ENCODE measurements at places on chromosomes 11 and 22.

DNA sequence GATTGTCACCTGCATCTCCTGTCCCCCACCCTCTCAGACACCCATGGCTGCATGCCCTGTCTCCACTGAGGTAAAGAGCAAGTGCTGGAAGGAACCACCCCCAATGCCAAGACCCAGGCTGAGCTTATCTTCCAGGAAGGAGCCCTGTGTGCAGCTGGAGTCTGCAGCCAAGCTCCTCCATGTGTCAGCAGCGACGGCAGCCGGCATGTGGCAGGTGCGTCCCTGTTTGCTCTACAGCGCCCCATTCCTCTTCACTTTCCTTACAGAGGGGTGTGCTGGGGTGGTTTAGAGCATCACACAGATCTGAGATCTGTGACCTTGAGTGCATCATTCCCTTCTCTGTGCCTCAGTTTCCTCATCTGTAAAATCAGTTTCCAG is 7.7 kb upstream of the MN1 start:
- DNase-seq: no peak

GRCh38 chr11:80841675-80842074 is 1400.8 kb upstream of the TENM4 start:
- DNase-seq: no peak

GRCh38 chr11:64539239-64539638 is 51.8 kb upstream of the SLC22A12 start:
- DNase-seq: no peak

GRCh38 chr11:129265125-129265788 is 73.1 kb upstream of the ARHGAP32 start:
- DNase-seq: no peak

DNA sequence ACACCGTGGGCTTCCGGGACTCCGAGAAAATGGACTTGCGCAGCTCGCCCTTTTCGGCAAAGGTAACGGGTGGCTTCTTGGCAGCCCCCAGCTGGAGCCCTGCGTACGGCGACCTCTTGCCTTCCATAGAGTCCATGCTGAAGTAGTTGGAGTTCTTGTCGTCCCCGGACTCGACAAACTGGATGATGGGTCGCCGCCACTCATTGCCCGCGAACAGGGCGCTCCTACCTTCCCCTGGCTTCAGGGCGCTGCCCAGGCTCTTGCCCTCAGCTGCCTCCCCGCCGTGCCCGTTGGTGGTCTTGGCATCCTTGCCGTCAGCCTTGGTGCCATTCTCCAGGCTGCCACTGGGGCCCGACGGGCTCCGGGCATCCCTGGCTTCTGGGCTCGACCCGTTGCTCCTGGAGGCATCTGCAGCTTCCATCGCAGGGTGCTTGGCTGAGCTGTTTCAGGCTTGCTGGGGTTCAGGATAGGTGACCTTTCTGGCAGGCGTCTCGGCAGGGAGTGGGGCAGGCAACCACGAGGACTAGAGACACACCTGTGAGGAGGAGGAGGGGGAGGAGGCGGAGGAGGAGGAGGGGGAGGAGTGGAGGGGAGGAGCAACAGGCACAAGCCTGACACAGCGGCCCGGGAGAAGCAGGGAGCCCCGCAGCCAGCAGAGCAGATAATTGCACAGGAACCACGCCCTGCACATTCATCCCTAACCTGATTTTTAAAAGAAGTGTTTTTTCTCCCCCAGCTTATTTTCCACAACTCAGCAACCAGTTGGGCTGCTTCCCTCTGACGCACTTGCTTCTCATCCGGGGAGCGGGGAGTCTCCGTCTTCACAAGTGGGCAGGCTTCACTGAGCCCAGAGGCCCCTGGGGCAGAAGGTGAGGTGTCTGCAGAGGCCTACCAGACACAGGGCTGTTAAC is at the start of gene TRIM29:
TSS of gene TRIM29 (minus strand) at position 503 of the 911 bp plus-strand sequence. CDS start at position 421, 82 bp downstream.
- DNase-seq: no peak

DNA sequence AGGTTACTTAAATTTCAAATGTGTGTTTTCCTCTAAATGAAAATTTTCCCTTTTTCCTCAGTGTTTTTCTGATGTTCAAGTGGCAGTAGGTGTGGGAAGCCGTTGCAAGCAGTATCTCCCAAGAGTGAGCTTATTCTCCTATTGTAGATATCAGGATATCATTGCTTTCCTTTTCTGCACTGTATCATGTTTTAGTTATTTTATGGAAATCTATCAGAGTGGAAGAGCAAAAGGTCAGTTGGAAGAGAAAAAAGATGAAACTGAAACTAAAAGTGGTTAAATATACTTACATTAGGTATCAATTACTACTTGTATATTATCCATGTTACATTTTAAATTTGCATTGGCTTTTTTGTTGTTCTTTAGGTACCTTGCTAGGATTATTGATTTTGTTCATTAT is 57.0 kb downstream of the PDE3B start:
- no peak for DNase-seq

GRCh38 chr22:24417200-24417599 is 10.2 kb upstream of the ADORA2A start:
- no peak for DNase-seq

- peak; percentile 49 for DNase-seq
Measured at GRCh38 chr22:43388420-43388851, 23.4 kb upstream of the MPPED1 start.

GRCh38 chr11:11738370-11738769 is 103.4 kb upstream of the USP47 start:
- no peak for DNase-seq

DNA sequence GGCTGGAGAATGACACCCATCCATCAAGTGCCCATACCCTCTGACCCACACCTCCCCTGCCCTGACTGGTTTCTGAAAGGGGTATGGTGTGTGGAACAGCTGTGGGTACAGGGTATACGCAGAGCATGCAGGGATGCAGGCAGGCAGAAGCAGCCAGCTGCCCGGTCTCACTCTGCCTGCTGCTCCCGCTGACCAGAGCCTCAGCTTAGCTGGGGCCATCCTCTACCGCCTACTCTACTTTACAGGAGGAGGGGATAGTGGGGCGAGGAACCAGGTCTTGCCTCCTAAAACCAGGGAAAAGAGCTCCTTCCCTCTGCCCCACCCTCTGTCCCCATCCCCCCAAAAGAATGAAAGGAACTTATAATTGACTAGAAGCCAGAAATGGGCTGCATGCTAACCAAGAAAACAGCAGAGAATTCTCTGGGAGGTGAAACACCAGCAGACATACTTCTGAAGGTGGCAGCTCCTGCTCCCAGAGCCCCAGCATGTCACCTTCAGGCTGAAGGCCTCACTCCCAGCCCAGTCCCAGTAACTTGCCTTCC is 13.0 kb upstream of the CHRM4 start:
- DNase-seq: no peak

DNA sequence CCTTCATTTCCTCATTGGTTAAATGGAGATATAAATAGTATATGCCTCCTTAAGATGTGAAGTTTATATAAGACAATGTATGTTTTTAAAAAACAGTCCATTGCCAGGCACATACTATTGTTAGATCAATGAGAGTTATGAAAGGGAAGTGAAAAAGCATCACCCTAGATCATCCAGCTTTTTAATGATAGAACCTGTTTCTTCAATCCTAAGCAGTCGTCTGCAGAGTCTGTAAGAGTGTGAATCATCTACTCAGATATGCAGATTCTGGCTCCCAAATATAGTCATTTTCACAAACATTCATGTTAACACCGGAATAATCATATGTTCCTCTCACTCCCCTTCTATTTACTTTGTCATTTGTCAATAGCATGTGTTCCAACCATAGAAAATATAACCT is 65.3 kb upstream of the SLN start:
- no peak for DNase-seq

DNA sequence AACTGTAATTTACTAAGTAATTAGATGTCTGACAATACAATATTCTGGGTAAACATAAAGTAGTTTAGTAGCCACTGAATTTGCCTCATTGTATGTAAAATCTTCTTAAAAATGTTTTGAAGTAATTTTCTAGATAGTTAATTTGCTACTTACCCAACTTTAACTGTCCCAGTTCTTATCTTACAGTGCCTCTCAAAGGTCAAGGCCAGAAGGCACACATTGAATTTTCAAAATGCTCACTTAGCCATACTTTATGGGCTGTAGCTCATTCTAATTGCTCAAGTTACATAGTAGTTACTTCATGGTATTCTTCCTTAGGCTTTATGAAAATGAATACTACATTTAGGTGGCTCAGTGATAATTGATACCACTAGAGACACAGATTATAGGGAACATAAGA is 666.6 kb downstream of the CNTN5 start:
- no peak for DNase-seq

- DNase-seq: no peak
Measured at GRCh38 chr11:17157761-17158160, 50.0 kb downstream of the PIK3C2A start.

Measured in activated effector memory CD4-positive, alpha-beta T cell treated with Interleukin-2 at 50 U/mL for 16 hours (primary cell).